ENCODE measurements at places on chromosomes 6 and 20.

GRCh38 chr6:106692819-106693208 lies 63.4 kb downstream of the QRSL1 start:
- no peak for DNase-seq

GRCh38 chr6:14058029-14058695 lies 59.4 kb upstream of the CD83 start:
- DNase-seq, result no peak

DNA sequence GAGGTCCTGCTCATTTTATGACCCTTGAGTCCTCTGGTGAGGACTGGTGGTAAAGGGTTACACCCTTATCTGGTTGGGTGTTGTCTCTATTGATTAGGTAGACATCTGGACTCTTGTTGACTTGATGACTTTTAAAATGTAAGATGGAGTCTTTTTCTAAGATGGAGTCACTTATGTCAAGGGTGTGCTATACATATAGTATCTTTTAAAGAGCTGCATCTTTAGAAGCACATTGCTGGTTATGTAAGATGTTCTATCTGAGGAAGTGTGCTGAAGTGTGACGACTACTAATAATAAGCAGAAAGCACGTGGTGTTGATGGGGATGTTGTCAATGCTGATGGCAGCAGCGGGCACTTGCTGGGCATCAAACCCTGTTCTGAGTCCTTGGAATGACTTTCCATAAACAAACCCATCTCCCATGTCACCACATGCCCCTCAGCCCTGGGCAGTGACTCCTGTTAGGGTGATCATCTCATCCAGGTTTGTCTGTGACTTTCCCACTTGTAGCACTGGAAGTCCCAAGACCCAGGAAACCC lies 229.6 kb downstream of the EYA2 start:
- no peak for DNase-seq

DNA sequence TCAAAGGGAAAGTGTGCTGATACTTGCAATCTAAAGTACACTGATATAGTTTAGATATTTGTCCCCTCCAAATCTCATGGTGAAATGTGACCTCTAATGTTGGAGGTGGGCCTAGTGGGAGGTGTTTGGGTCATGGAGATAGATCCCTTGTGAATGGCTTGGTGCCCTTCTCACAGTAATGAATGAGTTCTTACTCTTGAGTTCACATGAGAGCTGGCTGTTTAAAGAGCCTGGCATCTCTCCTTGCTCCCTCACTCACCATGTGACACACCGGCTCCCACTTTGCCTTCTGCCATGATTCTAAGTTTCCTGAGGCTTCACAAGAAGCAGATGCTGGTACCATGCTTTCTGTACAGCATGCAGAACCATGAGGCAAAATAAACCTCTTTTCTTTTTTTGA lies 78.1 kb downstream of the REPS1 start:
- DNase-seq, result no peak

DNA sequence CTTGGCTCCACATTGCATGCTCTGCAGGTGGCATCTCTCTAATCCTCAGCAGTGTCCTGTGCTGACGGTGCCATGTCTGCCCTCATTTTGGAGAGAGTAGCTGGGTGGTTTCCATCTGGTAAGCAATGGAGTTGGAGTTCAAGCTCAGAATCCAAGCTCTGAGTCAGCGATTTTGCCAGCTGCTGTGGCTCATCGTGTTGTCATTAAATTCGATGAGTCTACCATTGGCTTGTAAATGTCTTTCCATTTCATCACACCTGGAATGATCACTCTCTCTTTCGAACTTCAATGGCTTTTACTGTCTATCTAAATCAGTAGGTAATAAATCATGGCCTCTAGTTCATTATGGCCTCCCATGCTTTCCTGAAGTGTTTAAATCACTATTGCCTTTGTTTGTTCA lies 378.5 kb upstream of the TSHZ2 start:
- DNase-seq, result no peak

DNA sequence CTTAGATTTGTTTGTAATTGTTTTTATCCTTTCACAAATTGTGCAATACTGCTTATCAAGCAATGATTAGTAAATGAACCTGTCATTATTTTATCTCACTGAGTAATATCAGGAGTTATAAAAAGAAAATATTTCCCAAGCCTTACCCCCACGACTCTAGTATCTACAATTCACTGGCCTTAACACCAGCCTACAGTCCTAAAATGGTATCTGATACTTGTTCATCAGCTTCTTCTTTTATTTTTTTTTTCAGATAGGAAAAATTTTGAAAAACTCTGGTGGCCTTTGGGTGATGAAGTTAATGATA lies 160.8 kb upstream of the FOXA2 start:
- DNase-seq, result no peak

- peak; percentile 42 for DNase-seq
These were observed 16.3 kb downstream of the PKIG start for GRCh38 chr20:44598423-44599305.

- no peak for DNase-seq
These were observed 7.4 kb downstream of the PTPRA start for GRCh38 chr20:2880650-2881049.

GRCh38 chr6:38209371-38210260 lies 390.1 kb downstream of the ZFAND3 start:
- DNase-seq, result no peak

DNA sequence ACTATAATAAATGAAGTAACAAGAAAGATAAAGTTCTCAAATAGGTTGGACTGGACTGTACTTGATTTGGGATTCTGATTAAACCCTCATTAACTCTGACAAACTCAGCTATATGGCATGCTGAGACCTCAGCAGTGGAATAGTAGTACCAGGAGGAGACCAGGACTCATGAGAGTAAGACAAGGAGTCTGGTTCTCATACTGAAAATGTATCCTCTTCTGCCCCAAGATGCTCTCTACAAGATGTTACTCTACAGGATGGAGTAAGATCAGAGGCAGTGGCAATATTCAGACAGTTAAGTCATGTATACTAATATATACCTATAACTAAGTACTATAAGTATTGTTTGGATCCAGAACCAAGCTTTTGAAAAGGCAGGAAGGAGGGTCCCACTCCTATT lies 31.9 kb upstream of the SYNCRIP start:
- DNase-seq, result peak; percentile 22

GRCh38 chr20:10467681-10468339 lies 32.7 kb downstream of the SLX4IP start:
- DNase-seq, result peak; percentile 60

DNA sequence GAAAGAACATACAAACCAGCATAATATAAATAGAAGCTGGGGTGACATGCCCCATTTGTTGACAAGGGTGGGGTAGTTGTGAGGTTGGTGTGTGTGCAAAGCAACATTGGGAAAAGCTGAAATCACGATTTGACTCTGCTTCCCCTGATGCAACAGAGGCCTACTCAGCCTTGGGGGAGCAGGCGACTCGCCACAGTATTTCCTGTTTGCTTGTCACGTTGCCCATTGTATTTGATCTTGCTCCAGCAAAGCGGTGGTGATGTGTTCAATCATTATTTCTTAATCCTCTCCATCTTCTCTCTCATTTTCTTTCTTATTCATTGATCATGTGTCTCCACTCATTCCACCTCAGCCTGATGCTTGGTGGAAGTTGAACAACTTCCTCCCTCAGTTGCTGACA lies 165.8 kb upstream of the CITED2 start:
- peak; percentile 78 for DNase-seq

GRCh38 chr20:26216025-26216424 lies 519.4 kb upstream of the ZNF337 start:
- DNase-seq, result peak; percentile 47

DNA sequence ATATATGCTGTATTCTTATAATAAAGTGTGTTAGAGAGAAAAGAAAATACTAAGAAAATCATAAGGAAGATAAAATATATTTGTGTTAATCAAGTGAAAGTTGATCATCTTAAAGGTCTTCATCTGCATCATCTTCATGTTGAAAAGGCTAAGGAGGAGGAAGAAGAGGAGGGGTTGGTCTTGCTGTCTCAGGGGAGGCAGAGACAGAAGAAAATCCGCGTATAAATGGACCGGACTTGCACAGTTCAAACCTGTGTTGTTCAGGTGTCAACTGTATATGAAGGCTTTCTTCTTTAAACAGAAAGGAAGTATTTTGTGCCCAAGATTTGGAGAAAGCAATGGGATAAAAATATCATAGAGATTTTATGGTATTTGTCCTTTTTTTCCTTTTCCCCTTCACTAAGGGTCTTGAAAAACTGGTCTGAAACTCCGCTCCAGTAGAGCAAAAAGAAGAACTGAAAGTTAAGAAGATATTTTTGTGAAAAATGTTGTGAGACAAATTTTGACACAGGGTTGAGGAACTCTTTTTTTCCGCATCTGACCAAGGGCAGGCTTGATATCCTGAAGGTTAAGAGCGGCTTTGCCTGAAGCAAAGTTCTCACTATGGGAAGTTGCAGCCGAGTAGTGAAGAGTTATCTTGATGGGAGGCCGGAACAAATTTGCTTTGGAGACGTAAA lies 350.7 kb downstream of the LAMA2 start:
- no peak for DNase-seq

DNA sequence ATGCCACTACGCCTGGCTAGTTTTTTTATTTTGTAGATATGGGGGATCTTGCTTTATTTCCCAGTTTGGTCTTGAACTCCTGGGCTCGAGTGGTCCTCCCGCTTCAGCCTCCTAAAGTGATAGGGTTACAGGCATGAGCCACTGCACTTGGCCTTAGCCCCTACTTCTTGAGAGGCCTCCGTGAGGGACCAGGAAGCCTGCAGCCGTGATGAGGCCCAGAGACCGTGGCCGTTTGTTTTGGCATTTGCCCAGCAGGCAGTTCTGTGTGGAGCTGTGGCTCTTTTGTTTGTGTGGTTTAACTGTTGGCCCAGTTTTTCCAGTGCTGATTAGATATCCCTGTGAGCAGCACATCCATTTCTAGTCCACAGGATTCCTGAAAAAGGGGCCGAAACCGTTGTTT lies 39.8 kb downstream of the SRSF3 start:
- peak; percentile 88 for DNase-seq
